ENCODE measurements at places on chromosomes 12 and 14.

- DNase-seq = no peak
Measured at GRCh38 chr14:58465421-58465820, 37.9 kb downstream of the KIAA0586 start.

DNA sequence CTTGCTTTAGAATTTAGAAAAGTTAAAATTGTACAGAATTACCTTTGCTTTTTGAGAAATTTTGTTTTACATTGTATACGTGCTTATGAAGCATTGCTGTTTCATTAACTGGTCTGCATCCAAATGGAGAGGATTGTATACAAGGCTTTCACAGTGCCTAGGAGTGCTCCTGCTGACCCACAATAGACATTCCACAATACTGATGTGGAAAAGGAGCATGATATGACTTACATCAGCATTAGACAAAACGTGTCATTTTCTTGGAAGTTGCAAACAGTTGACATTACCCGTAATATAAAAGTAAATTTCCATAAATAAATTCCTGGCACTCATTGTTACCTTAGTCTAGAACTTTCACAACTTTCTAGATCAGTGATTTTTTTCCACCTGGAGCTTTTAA is 1.9 kb downstream of the PRKD1 start:
- DNase-seq = no peak

- no peak for DNase-seq
Measured at GRCh38 chr14:94171208-94171607, 2.9 kb upstream of the PPP4R4 start.

- no peak for DNase-seq
Measured at GRCh38 chr12:82510386-82510785, 152.1 kb downstream of the METTL25 start.

DNA sequence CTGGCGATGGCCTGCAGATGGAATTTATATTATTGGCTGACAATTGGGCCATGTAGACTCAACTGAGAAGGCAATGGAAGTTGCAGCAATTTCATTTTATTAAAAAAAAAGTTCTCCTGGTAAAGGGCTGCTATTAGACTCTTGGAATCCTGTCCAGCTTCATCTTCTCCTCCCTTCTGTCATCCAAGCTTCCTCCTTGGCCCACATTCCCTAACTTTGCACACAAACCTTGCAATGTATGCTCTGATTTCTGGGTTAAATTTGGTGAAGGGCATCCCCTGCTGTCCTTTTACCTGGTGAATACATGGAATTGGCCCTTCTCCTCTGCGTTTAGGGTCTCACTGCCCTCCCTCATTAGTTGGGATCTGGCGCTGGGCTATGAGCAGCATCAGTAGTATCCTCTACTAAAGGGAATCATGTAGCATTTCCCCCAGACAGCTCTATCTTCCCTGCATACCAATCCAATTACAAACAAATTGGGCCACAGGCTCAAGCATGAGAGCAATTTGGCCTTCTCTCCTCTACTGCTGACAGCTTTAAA is 336.9 kb downstream of the BMP4 start:
- no peak for DNase-seq

DNA sequence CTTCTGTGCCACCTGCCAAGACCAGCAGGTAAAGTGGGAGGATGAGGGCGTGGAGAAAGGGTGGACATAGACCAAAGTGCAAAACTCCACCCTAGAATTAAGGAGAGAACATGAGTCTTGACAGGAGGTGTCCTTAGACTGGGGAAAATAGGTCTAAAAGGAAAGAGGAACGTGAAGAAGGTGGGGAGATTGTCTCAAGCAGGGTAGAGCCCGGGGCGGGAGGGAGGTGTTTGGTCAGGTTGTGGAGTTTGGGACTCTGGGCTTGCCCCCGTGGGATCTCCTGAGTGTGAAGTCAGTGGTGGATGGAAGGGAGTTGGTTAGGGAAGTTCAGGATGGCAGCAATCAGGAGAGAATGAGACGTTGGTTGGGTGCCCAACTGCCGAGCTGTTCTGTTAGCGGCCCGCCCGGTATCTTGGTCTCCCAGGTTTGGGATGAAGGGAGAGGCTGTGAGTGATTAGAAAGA is 386 bp downstream of the DGKA start:
- DNase-seq = no peak

- no peak for DNase-seq
Measured at GRCh38 chr12:117359029-117359845, 2.2 kb downstream of the NOS1 start.

GRCh38 chr12:57869298-57869926 is 22.9 kb upstream of the CTDSP2 start:
- no peak for DNase-seq

GRCh38 chr12:111749391-111749790 is 17.3 kb upstream of the ALDH2 start:
- no peak for DNase-seq

DNA sequence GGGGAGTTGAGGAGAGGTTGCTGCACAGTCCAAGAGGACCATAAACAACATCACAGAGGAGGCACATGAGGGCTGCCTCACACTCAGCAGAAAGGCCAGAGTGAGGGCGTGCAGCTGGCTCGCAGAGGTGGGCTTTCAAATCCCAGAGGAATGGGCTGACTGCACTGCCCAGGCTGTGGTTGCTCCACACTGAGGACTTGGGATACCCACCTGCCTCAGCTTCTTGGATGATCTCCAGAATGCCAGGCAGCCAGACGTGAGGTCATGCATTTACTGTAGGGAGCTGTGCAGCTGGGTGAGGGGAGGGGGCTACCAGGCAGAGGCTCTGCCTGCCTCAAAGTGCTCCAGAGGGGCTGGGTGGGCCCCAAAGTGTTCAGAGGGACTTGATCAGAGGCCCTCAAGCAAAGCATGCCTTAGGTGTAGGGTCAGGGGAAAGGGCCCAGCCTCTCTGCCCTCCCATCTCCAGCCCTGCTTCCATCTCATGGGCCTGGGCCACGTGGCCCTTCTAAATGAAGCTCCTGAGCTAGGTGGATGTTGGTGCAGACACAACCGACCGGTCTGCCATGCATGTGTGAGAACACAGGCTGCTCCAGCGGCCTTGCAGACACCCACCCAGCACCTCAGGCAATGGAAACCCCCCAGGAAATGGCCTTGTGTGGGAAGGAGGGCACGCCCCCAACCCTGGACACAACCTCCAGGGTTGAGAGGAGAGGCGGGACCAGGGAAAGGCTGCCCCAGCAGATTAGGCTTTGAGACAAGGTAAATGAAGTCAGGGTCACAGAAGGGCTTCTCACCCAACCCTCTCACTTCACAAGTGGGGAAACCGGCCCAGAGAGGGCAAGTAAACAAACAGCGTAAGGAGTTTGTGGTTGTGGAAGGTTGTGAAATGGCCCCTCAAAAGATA is 90.8 kb downstream of the NTF3 start:
- DNase-seq = peak; percentile 53

DNA sequence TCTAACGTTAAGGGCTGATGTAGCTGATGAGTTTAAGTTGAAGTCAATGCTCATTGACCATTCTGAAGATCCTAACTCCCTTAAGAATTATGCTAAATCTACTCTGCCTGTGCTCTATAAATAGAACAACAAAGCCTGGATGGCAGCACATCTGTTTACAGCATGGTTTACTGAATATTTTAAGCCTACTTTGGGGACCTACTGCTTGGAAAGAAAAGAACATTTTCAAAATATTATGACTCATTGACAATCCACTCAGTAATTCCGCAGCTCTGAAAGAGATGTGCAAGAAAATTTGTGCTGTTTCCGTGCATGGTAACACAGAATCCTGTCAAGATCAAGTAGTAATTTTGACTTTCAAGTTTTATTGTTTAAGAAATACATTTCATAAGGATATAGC is 35.0 kb upstream of the NAV3 start:
- DNase-seq = no peak

DNA sequence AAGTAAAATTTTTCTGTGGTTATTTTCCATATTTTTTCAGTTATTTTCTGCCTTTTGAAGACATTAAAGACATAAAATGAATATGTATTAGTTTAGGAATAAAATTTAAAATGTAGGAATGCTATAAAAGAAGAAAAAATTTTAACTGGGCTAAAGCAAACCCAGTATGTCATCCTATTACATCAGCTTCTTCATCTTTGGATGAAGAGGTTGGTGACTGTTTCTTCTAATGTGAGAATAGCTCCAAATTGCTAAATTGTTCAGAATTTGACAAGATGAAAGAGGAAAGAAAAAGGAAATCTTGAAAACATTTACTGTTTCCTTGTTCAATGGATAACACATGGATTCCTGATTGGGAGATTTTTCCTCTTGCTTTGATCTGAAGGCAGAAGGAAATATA is 52.7 kb upstream of the PZP start:
- no peak for DNase-seq

DNA sequence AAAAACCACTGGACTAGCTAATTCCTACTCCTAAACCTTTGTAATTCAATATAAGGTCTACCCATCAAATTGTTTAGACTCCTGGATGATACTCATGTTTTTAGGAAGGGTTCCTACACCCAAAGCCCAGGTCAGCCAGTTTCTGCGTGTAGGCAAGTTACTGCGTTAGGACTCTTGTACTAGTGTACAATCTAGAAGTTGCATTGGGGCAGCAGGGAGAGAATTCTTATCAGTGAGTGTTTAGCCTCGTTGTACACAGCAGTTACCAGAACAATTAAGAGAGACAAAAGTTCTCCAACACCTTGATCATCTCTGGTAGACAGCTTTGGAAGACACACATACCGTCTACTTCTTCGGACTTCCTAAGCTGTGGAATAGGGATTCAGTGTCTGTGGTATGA is 29.2 kb downstream of the FBXL14 start:
- DNase-seq = no peak

DNA sequence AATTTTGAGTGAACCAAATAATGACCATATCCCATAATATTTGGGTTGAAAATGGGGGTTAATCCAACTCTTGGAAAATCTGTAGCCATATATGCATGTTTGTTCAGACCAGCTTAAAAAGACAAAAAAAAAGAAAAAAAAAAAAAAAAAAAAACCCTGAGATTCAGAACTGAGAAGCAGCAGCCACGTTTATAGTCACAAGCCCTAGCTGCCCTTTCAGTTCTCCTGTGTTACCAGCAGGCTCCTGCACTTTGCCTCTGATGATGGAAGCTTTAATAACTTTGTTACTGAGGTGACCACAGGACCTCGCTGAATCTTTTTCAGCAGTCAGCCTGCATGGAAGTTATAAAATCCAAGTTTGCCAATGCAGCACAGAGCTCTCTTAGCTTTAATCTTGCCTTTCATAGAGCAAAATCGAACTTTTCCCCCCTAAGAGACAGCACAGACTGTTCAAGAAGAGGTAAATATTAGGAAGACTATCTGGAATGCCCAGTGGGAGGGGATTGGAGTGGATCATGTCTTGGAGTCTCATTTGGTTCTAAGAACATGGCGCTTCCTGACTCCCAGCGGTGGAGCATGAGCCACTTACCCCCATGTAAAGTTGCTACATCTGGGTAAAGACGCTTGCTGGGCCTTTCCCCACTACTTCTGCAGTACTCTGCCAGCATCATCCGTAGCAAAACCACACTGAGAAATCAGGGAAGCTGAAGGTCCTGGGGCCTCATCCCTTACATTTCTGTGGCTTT is 20.6 kb downstream of the GNG2 start:
- no peak for DNase-seq

- DNase-seq = no peak
Measured at GRCh38 chr14:105908481-105908911, 382.1 kb downstream of the TMEM121 start.

DNA sequence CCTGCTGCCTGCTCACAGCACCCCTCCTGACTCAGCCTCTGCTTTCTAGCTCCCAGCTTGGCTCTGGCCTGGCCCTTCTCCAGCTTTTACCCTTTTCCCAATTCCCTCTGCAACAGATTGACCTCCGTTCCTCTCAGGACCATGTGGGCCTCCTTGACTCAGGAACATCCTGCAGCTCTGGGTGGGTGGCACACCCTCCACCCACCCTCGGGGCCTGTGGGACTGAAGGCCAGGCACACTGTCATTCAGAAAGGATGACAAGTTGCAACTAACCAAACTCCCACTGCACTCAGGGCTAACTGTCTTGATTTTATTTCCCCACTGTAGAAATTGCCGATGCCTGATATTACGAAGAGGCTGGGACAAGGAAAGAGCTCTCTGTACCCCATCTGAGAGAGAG is 59.4 kb downstream of the HELB start:
- no peak for DNase-seq

DNA sequence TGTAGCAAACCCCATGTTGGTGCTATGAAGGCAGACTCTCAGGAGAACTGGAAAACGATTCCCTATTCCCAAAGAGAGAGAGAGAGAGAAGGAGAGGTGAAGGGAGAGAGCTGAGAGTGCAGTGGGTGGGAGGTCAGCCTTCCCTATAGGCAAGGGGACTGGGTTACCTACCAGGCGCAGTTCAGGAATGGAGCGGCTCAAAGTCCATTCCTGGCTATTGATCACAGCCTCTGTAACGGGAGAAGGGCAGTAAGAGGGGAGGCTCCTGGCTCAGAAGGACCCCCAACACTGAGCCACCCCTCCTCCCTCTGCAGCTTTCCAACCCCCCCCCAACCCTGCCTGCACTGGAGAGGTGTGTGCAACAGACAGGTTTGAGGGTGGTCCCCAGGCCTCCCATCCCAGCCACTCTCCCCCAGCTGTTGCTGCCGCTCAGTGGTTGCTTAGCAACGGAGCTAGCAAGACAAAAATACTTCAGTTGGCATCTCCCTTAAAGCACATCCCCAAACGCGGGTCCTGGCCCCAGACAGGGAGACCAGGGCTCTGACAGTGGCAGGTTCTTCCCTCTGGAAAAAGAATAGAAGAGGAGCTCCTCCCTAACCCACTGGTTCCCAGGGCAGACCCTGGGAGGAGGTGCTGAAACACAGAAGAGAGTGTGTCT is 3.2 kb downstream of the AGAP2 start:
- DNase-seq = peak; percentile 31

DNA sequence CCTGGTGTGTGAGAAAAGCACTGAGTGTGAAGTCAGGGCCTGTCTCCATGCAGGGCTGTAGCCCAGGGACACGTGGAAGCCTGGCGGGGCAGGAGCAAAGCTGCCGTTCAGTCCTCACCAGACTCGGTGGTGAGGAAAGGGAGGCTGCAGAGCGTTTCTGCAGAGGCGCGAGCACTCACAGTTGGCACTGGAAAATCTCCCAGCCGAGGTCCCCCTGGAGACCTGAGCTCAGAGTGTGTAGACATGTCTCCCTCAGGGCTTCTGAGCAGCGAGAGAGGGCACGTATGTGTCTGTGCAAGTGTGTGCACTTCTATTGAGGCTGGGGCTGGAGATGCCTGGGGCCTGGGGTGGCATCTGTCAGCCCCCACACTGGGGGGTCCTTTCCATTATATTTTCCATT is 11.0 kb upstream of the HHIPL1 start:
- DNase-seq = no peak

- DNase-seq = no peak
Measured at GRCh38 chr12:29544428-29545101, 47.1 kb upstream of the OVCH1 start.

DNA sequence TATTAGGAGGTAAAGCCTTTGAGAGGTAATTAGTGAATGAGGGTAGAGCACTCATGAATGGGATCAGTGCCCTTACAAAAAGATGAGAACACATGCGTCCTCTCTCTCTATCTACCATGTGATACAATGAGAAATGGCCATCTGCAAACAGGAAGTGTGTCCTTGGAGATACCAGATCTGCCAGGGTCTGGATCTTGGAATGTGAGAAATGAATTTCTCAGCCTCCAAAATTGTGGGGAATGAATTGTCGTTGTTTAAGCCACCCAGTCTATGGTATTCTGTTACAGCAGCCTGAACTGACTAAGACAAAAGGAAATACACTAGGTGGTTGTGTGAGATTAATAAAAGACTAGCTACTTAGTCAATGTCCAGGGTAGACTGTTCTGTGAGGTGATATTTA is 366.6 kb downstream of the NELL2 start:
- DNase-seq = no peak

GRCh38 chr14:66680216-66680615 is 172.3 kb downstream of the GPHN start:
- DNase-seq = no peak

GRCh38 chr12:127723251-127723650 is 543.7 kb upstream of the TMEM132C start:
- no peak for DNase-seq

- DNase-seq = no peak
Measured at GRCh38 chr12:34396006-34396860, 373.9 kb downstream of the ALG10 start.

All from NCI-H345 (cell line).